ENCODE measurements at places on chromosomes 11 and 22.

DNA sequence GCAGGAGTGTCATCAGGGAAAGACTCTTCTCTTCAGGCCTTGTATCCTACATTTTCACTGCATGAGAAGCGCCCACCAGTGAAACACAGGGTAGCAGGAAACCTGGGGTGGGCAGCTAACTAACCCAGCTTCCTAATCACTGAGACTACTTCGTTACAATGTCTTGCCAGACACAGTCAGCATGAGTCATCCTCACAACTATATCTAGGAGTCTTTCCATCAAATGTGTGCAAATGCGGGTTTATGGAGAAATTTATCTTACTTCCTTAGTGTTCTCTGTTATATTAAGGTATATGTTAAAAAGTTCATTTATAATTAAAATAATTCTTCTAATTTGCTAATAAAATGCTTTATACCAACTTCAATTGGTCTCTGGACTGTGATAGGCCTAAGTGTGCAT, 79.9 kb upstream of the RAB1B start:
- DNase-seq, result no peak
- H3K4me1 ChIP-seq, result no peaks in the 10 kb centered on the region
- H3K27me3 ChIP-seq, result no peaks in the 10 kb centered on the region

- no peaks in the 10 kb centered on the region for H3K27me3 ChIP-seq
- peak overlapping the region; percentile 6 for H3K27ac ChIP-seq
- H3K36me3 ChIP-seq, result no peaks in the 10 kb centered on the region
- peak; percentile 58 for DNase-seq
- H3K4me1 ChIP-seq, result peaks cover 41% of the 10 kb centered on the region
- no peak overlapping the region for H3K4me3 ChIP-seq
These were observed 23.9 kb downstream of the LRFN4 start for GRCh38 chr11:66880496-66881450.

- no peak overlapping the region for H3K27ac ChIP-seq
- H3K27me3 ChIP-seq, result no peaks in the 10 kb centered on the region
These were observed 42.2 kb downstream of the TRIOBP start for GRCh38 chr22:37739035-37739434.

- no peaks in the 10 kb centered on the region for H3K4me1 ChIP-seq
- no peak for DNase-seq
- H3K27ac ChIP-seq, result peak overlapping the region; percentile 82
- H3K36me3 ChIP-seq, result no peaks in the 10 kb centered on the region
- no peaks in the 10 kb centered on the region for H3K27me3 ChIP-seq
These were observed 921 bp upstream of the NUCB2 start for GRCh38 chr11:17275400-17276235.

DNA sequence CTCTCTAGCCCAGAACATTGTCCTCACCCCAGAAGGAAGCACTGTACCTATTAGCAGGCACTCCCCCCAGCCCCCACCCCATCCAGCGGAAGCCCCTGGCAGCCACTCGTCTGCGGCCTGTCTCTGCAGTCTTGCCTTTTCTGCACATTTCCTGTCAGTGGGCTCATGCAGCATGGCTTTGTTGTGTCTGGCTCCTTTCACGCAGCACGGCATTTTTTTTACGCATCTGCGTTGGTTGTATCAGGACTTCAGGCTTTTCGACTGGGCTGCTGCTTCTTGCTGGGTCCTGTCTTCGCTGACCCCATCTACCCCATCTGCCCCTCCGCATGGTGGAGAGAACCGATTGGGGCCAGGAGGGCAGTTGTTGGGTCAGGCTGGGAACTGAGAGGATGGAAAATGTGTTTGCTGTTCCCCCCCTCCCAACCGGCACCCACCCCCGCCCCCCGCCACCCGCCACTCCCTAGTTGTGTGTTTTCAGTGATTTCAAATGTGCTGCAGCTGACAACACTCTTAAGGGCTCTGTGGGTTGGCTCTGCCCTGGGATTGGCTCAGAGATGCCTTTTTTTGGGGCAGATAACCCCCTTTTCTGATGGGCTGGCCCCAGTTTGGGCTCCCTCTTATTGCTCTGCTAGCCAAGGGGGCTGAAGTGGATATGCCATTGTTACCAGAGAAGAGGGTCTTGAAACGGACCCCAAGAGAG, 110.0 kb downstream of the KIAA1671 start:
- DNase-seq, result no peak
- no peak overlapping the region for H3K4me3 ChIP-seq
- H3K27ac ChIP-seq, result no peak overlapping the region
- H3K27me3 ChIP-seq, result no peaks in the 10 kb centered on the region

DNA sequence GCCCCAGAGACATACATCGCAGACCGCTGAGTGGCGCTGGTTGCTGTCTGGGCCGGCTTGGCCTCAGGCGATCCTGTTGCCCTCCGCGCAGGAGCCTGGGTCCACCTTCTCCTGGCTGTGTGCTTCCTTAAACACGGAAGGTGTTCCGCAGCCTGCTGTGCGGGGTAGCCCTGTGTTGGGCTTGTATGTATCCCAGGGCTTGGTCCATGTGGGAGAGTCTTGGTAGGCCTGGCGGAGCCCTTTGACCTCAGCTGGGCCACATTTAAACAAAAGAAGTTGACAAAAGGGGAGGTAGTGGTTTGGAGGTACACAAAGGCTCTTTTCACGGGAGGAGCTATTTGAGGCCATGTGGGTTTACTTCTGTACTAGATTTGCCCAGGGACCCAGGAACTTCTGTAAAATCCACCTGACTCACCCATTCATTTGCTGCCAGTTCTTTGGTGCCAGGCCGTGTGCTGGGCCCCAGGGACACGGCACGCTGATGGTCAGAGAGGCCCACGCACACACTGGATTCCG, 11.0 kb upstream of the GRAMD4 start:
- no peaks in the 10 kb centered on the region for H3K36me3 ChIP-seq
- DNase-seq, result no peak
- no peaks in the 10 kb centered on the region for H3K4me1 ChIP-seq
- H3K4me3 ChIP-seq, result no peak overlapping the region
- no peaks in the 10 kb centered on the region for H3K27me3 ChIP-seq

- peak; percentile 59 for DNase-seq
- H3K4me3 ChIP-seq, result no peak overlapping the region
- H3K27ac ChIP-seq, result peak overlapping the region; percentile 5
- H3K4me1 ChIP-seq, result peaks cover 7% of the 10 kb centered on the region
- no peaks in the 10 kb centered on the region for H3K36me3 ChIP-seq
These were observed 48.5 kb upstream of the MN1 start for GRCh38 chr22:27850000-27850521.

- H3K4me1 ChIP-seq, result no peaks in the 10 kb centered on the region
- H3K36me3 ChIP-seq, result no peaks in the 10 kb centered on the region
- H3K27ac ChIP-seq, result no peak overlapping the region
These were observed 8.1 kb upstream of the KRTAP5-10 start for GRCh38 chr11:71557257-71557656.

- peaks cover 7% of the 10 kb centered on the region for H3K36me3 ChIP-seq
- peak; percentile 81 for DNase-seq
- H3K4me3 ChIP-seq, result peak within 1 kb of the TSS; percentile 85
- H3K4me1 ChIP-seq, result peaks cover 13% of the 10 kb centered on the region
- no peaks in the 10 kb centered on the region for H3K27me3 ChIP-seq
These were observed at the start of gene SSH3 for GRCh38 chr11:67303132-67303834. Gene SSH3, plus strand, starts transcription at chr11:67303530. Its CDS starts 96 bp downstream, at chr11:67303626.
